ENCODE measurements at places on chromosomes 3 and 15.
A peak's percentile ranks its signal among the peaks of the same experiment; 100 is the strongest.

DNA sequence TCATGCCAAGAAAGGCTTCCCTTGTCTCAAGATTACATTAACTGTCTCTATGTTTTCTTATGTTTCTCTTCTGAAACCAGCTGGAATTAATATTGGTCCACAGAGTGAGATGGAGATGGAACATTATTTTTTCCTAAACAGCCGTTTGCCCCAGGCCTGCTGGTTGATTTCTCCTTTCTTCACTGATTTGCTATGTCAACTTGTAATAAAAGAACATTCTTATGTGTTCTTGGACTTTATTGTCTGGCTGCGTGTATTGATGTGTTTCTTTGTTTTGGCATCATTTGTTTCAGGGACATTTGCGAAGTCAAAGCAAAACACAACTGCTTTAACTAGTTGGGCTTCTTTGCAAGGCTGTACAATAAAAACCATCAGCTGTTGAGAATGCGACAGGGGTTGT, 168.5 kb downstream of the FAM43A start:
- no peak for DNase-seq

DNA sequence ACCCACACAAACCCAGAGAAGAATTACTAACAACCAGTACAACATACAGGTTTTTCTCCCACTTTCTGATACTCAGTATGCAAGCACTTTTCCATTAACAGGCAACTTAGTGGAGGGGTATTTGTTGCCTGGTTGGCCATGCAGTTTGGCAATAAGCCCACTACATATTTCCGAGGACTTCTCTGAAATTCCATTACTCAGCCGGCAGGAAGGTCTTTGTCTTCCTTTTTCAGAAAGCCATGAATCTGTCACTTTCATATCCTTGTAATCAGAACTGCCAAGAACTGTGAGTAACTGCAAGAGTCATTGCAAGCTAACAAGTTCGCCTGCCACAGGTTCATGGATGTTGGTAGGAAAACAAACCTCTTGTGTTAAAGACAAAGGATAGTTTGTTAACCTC, 422.3 kb upstream of the ROBO1 start:
- no peak for DNase-seq

- DNase-seq = no peak
These were observed 43.2 kb upstream of the BOC start for GRCh38 chr3:113167825-113168801.

DNA sequence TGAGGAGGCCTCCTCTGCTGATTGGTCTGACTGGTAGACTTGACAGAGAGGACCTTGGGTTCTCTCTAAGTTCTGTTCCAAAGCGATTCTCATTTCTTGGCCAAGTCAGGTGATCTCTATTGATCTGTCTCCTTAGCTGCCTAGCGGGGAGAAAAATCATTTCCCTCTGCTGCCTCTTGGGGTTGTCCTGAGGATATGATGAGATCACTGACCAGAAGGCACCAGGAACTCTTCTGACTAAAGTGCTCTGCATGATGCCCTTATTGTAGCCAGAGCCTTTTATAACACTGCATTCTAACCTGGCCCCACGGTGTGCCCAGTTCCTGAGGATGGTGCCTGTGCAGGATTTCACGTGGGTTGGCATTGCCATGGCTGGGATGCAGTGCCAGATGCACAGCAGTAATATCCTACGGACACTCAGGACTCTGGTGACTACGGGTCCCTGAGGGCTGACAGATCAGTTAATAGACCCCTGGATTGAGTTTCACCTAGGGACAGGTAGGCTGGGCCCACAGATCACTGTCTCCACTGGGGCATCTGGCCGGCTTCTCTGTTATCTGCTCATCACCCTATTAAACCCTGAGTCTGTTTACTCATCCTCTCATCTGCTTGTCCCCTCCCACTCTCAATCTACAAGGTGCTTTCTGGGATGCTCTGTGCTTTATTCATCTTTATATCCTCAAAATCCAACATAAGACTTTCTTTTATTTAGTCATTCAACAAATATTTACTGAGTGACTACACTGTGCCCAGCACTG, 3.9 kb upstream of the HEG1 start:
- no peak for DNase-seq

GRCh38 chr3:130707902-130708601, 38.6 kb downstream of the PIK3R4 start:
- DNase-seq = no peak

- DNase-seq = no peak
These were observed 297.9 kb downstream of the FHIT start for GRCh38 chr3:60953351-60953750.

- no peak for DNase-seq
These were observed 3.1 kb upstream of the GPR15 start for GRCh38 chr3:98528474-98529346.

DNA sequence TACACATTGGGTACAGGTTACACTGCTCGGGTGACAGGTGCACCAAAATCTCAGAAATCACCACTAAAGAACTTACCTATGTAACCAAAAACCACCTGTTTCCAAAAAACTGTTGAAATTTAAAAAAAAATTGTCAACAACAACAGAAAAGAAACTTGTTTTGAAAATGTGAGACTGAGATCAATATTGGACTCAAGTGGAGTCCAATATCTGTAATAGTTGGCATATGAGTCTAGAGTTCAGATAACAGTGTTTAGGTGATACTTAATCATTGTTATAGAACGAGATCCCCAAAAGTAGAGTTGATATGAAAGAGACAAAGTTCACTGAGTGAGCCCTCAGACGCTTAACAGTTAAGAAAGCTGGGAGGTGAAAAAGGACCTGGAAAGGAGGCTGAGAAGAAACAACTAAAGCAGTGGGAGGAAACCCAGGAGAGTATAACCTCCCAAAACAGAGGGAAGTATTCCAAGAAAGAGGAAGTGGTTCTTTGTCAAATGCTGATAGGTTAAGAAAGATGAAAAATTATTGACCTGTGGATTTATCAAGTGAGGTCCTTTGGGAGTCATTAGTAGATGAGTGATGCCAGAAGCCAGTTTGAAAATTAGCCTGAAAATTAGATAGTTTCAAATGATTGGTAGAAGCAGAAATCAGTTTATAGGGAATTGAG, 388.6 kb upstream of the DPH6 start:
- no peak for DNase-seq

- DNase-seq = no peak
These were observed 523.0 kb downstream of the FOXP1 start for GRCh38 chr3:71060536-71060935.

GRCh38 chr3:175695251-175695650, 836.1 kb downstream of the NAALADL2 start:
- DNase-seq = no peak

GRCh38 chr3:24389108-24390090, 105.3 kb downstream of the THRB start:
- no peak for DNase-seq

DNA sequence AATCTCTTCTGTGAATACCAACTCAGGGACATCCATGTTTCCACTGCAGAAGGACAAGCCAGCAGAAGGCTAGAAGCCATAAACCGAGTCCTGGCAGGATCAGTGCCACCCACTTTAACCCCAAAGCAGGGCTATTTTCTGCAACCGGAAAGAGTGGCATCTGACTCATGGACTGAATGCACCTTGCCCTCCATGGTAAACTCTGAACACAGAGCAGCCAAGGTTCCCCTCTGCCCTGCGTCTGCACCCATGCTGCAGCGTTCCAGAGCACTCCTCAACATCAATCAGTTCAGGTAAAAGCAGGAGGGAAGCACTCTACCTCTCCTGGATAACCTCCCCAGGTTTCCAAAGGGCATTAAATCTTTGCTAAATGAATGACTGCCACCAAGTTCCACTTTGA, 801 bp upstream of the NGRN start:
- DNase-seq = no peak

- no peak for DNase-seq
These were observed 259.6 kb upstream of the ZNF717 start for GRCh38 chr3:76044601-76045600.

DNA sequence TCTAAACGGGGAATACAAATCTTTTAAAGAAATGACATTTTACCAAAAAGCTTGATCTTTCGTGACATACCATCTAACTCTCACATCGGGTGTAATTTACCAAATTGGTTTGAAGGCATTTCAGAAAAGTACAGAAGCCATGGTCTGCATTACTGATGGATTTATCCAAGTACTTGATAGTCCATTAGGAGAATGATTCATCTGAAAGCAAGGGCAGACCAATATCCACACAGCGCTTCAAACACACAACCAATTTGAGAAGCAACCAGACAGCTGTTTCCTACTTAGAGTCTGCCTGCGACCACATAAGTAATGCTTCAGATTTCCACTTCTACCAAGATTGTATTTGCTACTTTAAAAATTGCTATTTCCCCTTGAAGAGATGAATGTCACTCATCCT, 697.6 kb upstream of the ALCAM start:
- DNase-seq = no peak

- DNase-seq = no peak
These were observed 37.2 kb downstream of the AADACL2 start for GRCh38 chr3:151770956-151771355.

DNA sequence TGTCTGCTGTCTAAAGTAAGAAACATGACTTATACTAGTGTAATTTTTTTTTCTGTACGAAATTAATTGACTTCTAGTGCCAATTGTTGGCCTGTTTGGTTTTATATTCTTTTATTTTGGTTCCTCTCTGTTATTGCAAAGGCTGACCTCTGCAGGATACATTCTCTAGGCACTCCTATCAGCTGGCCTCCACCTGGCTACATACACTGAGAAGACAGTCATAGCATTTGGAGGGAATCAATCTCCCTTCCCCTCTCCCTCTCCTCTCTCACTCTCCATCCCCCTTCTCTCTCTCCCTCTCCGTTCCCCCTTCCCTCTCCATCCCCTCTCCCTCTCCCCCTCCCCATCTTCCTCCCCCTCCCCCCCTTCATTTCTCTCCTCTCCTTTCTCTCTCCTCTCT, 116.7 kb downstream of the MCTP2 start:
- no peak for DNase-seq

GRCh38 chr3:111253733-111254132, 182.1 kb downstream of the NECTIN3 start:
- no peak for DNase-seq

- no peak for DNase-seq
These were observed 162.7 kb downstream of the GMNC start for GRCh38 chr3:190699776-190700175.

GRCh38 chr3:48467473-48468267, 21.1 kb downstream of the ATRIP start:
- no peak for DNase-seq

GRCh38 chr3:136682740-136683312, 69.4 kb downstream of the STAG1 start:
- no peak for DNase-seq

GRCh38 chr3:71858503-71859122, 73.7 kb upstream of the PROK2 start:
- no peak for DNase-seq

DNA sequence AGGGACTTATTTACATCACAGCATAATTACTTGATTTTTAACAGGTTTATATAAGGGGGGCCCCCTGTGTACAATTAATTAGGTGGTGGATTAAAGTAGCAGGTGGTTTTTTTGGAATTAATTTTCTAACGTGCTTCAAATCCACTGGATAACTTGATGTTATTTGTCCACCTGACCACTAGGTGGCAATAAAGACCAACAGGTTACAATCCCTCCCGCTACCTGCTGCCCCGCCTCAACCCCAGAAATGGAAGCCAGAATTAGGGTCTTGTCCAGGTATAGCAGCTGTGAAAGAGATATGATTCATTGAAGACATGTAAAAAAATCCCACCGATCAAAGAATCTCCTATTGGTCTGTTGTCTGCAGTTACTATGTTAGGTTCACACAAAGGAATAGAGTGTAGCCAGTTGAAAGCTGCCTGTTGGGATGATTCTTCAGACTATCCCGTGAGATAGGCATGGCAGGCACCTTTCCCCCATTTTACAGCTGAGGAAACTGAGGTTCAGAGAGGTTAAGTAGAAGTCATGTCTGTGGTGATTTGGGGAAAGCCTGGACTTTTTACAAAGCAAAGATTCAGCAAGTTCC, 44.0 kb downstream of the MFSD1 start:
- DNase-seq = peak; percentile 18

GRCh38 chr3:188950832-188951489, 220.8 kb upstream of the TPRG1 start:
- DNase-seq = no peak

- no peak for DNase-seq
These were observed 186.6 kb upstream of the NSMCE3 start for GRCh38 chr15:29456255-29456654.

GRCh38 chr3:190081389-190081788, 39.3 kb downstream of the P3H2 start:
- DNase-seq = no peak

GRCh38 chr15:70955151-70955550, 62.5 kb downstream of the LRRC49 start:
- DNase-seq = no peak

GRCh38 chr3:195587824-195588223, 4.1 kb upstream of the APOD start:
- DNase-seq = no peak

- no peak for DNase-seq
These were observed 2.1 kb downstream of the RPP25 start for GRCh38 chr15:74954515-74954914.

- DNase-seq = no peak
These were observed 766.3 kb downstream of the TBL1XR1 start for GRCh38 chr3:176431038-176431418.

GRCh38 chr3:186185194-186185787, 76.4 kb upstream of the ETV5 start:
- DNase-seq = no peak

GRCh38 chr3:43181202-43181821, 75.4 kb upstream of the POMGNT2 start:
- no peak for DNase-seq

DNA sequence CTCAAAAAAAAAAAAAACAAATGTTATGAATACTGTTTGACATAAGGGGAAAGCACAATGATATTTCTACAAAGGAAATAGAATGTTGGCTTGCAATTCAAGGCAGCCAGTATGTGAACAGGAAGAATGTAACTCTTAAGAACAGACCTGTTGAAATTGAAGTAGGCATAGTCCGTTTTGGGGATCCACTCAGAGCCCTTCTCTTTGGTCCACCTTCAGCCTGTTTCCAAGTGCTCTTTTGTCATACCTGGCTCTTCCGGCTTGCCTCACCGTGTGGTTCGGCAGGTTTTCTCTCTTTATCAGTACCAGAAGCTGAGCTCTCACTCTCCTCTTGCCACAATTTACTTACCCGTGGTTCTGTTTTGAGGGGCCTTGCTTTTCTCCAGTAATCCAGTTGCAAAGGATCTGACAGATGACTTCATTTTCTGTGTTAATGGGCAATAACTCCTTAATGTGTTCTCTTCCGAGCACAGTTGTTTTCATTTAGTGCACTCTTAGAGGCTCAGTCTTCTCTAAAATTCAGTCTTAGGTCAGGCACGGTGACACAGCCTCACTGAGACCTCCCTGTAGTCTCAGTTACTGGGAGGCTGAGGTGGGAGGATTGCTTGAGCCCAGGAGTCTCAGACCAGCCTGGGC, 6.7 kb downstream of the ABHD17C start:
- no peak for DNase-seq

- DNase-seq = no peak
These were observed 86.3 kb downstream of the KLHL25 start for GRCh38 chr15:85708402-85708941.

GRCh38 chr3:190586631-190587011, 72.7 kb downstream of the IL1RAP start:
- DNase-seq = no peak

GRCh38 chr15:48279608-48280007, 51.6 kb upstream of the DUT start:
- no peak for DNase-seq

Data from NT2/D1 (cell line).